Occipital lobe (tissue), 3 donors: ENCODE measurements at places on chromosomes 7 and 10. TPM values are rescaled to one million over a fixed set of nuclear protein-coding genes. Genes with fewer than 3 reads are reported as not detected.
A peak's percentile ranks its signal among the peaks of the same experiment; 100 is the strongest.

DNA sequence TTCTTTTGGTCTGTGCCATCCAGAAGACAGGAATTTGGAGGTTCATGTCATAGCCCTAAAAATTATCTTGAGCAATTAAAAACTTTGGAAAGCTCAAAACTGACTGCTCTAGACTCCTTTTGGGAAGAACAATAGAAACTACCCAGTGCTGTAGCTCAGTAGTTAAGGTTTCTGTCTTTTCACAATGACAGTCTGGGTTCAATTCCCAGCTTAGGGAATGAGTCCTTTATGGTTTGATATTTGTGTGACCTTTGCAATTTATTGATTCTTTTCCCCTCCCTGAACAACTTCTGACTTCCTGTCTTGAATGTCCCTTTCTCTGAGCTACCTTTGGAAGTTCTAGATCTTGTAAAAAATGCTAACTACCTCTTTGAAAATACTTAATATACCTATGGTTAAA, 603.3 kb upstream of the IGFBP3 start:
- no peak for DNase-seq

GRCh38 chr7:138025215-138026186, 23.6 kb upstream of the CREB3L2 start:
- DNase-seq = no peak

DNA sequence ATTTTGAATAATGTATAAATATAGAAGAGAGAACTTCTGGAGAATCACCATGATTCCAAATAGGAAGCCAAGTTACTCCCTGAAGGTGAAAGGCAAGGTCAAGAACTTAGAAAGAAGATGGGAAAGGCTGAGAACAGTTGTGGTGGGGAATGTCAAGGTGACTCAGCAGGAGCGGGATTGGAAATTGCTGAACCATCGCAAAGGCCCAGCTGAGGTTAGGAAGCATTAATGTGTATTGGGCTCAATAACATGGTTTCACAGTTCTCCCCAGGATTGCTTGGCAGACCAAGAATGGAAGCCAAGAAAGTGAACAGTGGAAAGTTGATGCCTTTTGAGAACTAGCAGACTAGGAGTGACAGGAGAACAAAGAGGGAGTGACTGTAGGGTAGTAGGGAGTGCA, 133.3 kb downstream of the VTI1A start:
- DNase-seq = no peak

The TUBB8 gene
- not detected for total RNA-seq

GRCh38 chr10:17206210-17206709, 4.8 kb upstream of the TRDMT1 start:
- DNase-seq = no peak

The FOXI2 gene
- total RNA-seq = not detected

The TMEM273 gene
- 1.7 TPM for total RNA-seq

GRCh38 chr10:99921948-99922347, 87.8 kb downstream of the DNMBP start:
- no peak for DNase-seq

The CALY gene
- total RNA-seq = 4.7 TPM

GRCh38 chr10:128992770-128993169, 474.3 kb upstream of the MGMT start:
- no peak for DNase-seq

DNA sequence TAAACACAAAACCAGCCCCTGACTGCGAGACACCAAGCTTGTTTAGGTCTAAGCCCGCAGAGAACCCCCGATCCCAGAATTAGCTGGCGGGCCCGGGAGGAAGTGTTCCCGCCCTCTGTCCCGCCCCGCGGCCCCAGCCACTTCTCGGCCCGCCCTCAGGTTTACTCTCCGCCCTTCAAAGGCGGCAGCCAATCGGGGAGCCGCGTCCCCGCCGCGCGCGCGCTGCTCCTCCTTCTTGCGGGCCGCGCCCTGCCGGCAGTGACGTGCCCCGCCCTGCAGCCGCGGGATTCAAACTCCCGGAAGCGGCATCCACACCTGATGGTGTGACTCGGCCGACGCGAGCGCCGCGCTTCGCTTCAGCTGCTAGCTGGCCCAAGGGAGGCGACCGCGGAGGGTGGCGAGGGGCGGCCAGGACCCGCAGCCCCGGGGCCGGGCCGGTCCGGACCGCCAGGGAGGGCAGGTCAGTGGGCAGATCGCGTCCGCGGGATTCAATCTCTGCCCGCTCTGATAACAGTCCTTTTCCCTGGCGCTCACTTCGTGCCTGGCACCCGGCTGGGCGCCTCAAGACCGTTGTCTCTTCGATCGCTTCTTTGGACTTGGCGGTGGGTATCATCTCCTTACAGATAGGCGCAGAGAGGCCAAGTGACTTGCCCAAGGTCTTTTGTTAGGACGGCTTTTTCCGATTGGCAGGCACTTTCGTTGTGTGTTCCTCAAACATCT, at the start of gene CEP55:
TSS of gene CEP55 (plus strand) at position 291 of the 720 bp plus-strand sequence. CDS start 3,440 bp downstream, outside the sequence.
- peak; percentile 91 for DNase-seq
